ENCODE measurements at places on chromosomes 1 and 21. TPM values are rescaled to one million over a fixed set of nuclear protein-coding genes. Genes with fewer than 3 reads are reported as not detected.

Gene TTC34
- 8.3 TPM for total RNA-seq

Gene SNX7
- not detected for total RNA-seq

GRCh38 chr1:201214461-201214860 is 23.8 kb downstream of the IGFN1 start:
- no peak for DNase-seq

- no peak for DNase-seq
Observed at GRCh38 chr21:31382060-31382459, 38.0 kb upstream of the TIAM1 start.

Gene ABCG1
- total RNA-seq, result 31.9 TPM

Gene ANKRD35
- total RNA-seq, result not detected

Gene DMBX1
- total RNA-seq, result not detected

GRCh38 chr1:58460469-58460868 is 86.1 kb downstream of the OMA1 start:
- DNase-seq, result no peak

- DNase-seq, result no peak
Observed at GRCh38 chr21:38970765-38971164, 165.0 kb downstream of the ETS2 start.

Gene HES3
- total RNA-seq, result not detected

DNA sequence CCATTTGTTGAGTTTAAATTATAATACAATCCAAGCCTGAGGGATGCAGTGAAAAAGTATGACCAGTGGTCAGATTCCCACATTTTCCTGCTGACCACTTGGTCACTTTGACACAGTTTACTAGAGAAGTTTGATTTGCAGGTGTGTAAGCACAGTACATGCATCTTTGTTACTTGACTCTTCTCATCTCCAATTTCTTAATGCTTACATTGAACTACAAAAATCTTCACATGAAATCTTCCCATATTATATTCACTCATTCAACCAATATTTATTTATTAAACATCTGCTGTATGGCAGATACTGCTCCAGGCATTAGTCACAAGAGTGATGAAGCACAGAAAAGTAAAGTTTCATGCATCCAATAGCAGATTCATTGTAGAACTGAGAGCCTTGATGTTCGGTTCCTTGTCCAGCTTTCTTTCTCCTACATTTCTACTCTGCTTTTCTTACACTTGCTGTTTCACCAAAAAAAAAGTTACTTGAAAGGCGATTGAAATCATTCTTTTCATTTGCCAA is 211.7 kb downstream of the NFIA start:
- no peak for DNase-seq

DNA sequence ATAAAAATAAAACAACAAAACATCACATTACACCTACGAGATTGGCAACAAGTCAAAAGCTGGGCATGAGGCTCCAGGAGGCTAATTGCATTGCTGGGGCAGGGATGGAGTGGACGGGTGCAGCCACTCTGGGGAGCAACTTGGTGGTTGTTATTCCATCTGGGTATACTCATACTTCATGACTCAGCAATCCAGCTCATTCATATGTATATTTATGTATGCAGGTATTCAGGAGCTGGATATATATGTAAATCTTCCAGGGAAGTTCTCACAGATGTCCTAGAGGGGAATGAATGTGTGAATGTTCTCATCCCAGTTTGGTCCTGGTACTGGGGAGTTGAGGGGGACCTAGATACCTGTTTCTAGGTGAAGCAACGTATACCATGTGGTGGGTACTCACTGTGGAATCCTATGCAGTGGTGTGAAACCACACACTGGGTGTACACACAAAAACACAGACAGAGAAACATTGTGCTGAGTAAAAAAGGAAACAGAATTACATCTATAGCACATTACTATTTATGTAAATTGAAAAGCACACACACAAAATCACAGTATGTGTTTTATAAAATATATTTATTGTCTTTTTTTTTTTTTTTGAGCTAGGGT is 79.7 kb upstream of the RAB4A start:
- no peak for DNase-seq

Gene AMPD1
- not detected for total RNA-seq

- no peak for DNase-seq
Observed at GRCh38 chr1:198201956-198202784, 45.4 kb downstream of the NEK7 start.

Measured in B cell (primary cell).